Cardiac ventricle fibroblast (primary cell): ENCODE measurements at places on chromosomes 16 and 17. TPM values are rescaled to one million over a fixed set of nuclear protein-coding genes. Genes with fewer than 3 reads are reported as not detected.

Gene GINS2
- total RNA-seq = 0.31 and 0.64 TPM in 2 replicates

Gene ZNF205
- 11.3 and 11.6 TPM in 2 replicates for total RNA-seq

Gene TMC5
- not detected in 2 replicates for total RNA-seq

Gene CSH2
- total RNA-seq = not detected in 2 replicates

Gene KCNG4
- not detected in 2 replicates for total RNA-seq

Gene KCNH4
- total RNA-seq = not detected in 2 replicates

Gene PLA2G10
- total RNA-seq = not detected in 2 replicates

Gene MATCAP1
- 8.7 and 16.3 TPM in 2 replicates for total RNA-seq

Gene CA4
- not detected in 2 replicates for total RNA-seq

Gene RAB11FIP4
- 0.34 and 0.75 TPM in 2 replicates for total RNA-seq

Gene TNFRSF17
- total RNA-seq = not detected in 2 replicates

Gene KRT12
- not detected in 2 replicates for total RNA-seq

Gene SEPTIN1
- 0.50 TPM in 1 of 2 replicates, not detected in the other for total RNA-seq

Gene RAB37
- total RNA-seq = 0.06 and 0.10 TPM in 2 replicates

Gene TNS4
- under 0.01 and 0.06 TPM in 2 replicates for total RNA-seq

Gene ZSCAN32
- total RNA-seq = 7.8 and 9.2 TPM in 2 replicates

Gene YWHAE
- total RNA-seq = 421 and 599 TPM in 2 replicates

Gene MT1H
- not detected in 2 replicates for total RNA-seq

Gene PDILT
- 0.19 and 1.1 TPM in 2 replicates for total RNA-seq

Gene PRSS22
- total RNA-seq = not detected in 2 replicates

Gene CSH1
- total RNA-seq = not detected in 2 replicates

Gene WDR45B
- total RNA-seq = 51.1 and 53.0 TPM in 2 replicates

Gene SYT17
- total RNA-seq = 0.12 and 0.59 TPM in 2 replicates

Gene CDH11
- 563 and 991 TPM in 2 replicates for total RNA-seq

Gene CLN3
- total RNA-seq = 14.1 and 19.2 TPM in 2 replicates

Gene BCL7C
- total RNA-seq = 29.7 and 36.9 TPM in 2 replicates
